Mesothelial cell of epicardium (in vitro differentiated cells): ENCODE measurements at places on chromosomes 6 and 20.

GRCh38 chr6:3800850-3801591, 48.2 kb upstream of the FAM50B start:
- DNase-seq = no peak

- no peak for DNase-seq
These were observed 9.7 kb downstream of the TULP4 start for GRCh38 chr6:158321960-158322359.

DNA sequence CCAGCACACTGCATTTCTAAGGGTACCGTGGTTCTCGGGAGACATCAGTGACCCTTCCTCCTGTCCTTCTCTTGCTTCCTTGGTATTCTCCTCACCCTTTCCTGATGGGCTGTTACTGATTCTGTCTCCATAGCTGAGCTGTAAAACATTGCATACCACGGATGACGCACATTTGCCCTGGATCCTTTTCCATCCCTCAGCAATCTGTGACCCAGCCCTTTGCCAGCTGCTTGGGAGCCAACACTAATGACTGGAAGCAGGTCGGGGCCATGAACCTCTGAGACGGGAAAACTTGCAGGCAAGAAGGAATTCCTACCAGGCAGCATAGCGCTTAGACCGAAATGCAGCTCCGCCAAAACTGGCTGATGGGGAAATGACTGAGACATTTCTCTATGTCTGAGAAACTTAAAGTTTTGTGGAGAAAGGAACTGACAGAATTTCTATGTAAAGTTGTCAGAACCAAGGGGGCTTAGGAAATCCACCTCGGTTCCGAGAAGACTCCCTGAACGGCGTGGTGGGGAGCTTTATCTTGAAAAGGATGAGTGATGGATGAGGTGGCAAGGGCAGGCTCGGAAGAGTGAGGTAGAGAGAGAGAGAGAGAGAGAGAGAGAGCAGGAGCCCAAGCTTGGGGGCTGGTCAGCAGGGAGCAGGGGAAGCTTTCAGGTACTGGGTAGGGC, 19.2 kb downstream of the TUBB2B start:
- no peak for DNase-seq

DNA sequence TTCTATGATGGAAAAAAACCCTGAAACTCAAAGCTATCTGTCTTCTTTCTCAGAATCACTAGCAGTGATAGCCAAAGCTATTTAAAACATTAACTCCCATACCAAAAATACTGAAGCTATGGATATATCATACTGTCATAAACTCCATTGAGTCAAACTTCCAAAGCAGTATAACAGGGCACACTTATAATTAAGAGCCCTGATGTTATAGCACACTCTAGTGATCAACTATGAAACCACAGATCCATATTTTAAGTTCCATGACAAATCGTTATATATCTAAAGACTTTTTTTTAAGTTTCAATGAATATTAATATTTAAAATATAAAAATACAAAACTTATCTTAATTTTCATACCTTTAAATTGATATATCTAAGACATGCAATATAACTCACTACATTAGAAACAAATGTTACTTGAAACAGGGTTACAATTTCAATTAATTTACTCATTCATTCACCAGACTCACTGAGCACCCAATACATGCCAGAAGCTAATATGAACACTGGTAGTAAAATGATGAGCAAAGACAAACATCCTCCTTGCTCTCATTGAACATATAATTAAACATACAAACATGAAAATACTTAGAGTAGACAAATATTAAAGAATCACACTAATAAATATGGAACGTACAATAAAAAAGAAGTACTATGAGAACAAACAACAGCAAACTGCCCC, 69.3 kb downstream of the IBTK start:
- no peak for DNase-seq

DNA sequence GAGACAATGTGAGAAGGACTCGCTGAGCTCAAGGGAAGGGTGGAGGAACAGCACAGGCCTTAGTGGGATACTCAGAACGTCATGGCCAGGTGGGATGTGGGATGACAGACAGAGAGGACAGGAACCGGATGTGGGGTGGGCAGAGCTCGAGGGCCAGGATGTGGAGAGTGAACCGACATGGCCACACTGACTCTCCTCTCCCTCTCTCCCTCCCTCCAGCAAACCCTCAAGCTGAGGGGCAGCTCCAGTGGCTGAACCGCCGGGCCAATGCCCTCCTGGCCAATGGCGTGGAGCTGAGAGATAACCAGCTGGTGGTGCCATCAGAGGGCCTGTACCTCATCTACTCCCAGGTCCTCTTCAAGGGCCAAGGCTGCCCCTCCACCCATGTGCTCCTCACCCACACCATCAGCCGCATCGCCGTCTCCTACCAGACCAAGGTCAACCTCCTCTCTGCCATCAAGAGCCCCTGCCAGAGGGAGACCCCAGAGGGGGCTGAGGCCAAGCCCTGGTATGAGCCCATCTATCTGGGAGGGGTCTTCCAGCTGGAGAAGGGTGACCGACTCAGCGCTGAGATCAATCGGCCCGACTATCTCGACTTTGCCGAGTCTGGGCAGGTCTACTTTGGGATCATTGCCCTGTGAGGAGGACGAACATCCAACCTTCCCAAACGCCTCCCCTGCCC, 1.7 kb downstream of the TNF start:
- DNase-seq = no peak

- no peak for DNase-seq
These were observed 131.7 kb downstream of the GPX5 start for GRCh38 chr6:28657381-28657768.

GRCh38 chr6:43821101-43821886, 51.3 kb downstream of the VEGFA start:
- no peak for DNase-seq

GRCh38 chr6:41966961-41967311, 25.3 kb upstream of the CCND3 start:
- DNase-seq = no peak

- no peak for DNase-seq
These were observed 192.2 kb upstream of the TENT5A start for GRCh38 chr6:81944661-81945060.
